Calu3 (cell line): ENCODE measurements at places on chromosomes 7 and 10. TPM values are rescaled to one million over a fixed set of nuclear protein-coding genes. Genes with fewer than 3 reads are reported as not detected.

GRCh38 chr10:22560096-22560912 is 154.1 kb downstream of the PIP4K2A start:
- DNase-seq, result no peak

GRCh38 chr10:78222096-78222790 is 188.6 kb downstream of the RPS24 start:
- DNase-seq, result no peak

- DNase-seq, result no peak
Measured at GRCh38 chr10:61475449-61475873, 22.3 kb upstream of the TMEM26 start.

- DNase-seq, result no peak
Measured at GRCh38 chr7:28629216-28629842, 217.0 kb downstream of the CREB5 start.

GRCh38 chr7:48876087-48876486 is 48.3 kb upstream of the CDC14C start:
- no peak for DNase-seq

DNA sequence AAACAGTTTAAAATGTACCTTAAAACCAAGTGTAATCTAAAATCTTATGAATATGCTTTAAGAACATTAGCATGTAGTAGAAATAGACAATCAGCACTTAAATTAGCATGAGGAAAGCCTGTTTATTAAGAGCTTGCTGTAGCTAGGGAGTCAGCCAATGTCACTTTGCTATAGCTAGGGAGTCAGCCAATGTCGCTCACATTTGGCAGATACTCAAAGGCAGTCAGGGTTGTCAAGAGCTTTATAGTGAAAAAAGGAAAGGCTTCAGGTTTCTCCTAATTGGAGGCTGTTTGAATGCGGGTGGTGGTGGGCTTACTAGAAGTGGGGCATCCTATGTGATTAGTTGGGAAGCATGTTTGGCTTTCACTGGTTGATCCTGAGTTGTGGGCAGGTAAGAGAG is 226.2 kb upstream of the DGKB start:
- DNase-seq, result no peak

DNA sequence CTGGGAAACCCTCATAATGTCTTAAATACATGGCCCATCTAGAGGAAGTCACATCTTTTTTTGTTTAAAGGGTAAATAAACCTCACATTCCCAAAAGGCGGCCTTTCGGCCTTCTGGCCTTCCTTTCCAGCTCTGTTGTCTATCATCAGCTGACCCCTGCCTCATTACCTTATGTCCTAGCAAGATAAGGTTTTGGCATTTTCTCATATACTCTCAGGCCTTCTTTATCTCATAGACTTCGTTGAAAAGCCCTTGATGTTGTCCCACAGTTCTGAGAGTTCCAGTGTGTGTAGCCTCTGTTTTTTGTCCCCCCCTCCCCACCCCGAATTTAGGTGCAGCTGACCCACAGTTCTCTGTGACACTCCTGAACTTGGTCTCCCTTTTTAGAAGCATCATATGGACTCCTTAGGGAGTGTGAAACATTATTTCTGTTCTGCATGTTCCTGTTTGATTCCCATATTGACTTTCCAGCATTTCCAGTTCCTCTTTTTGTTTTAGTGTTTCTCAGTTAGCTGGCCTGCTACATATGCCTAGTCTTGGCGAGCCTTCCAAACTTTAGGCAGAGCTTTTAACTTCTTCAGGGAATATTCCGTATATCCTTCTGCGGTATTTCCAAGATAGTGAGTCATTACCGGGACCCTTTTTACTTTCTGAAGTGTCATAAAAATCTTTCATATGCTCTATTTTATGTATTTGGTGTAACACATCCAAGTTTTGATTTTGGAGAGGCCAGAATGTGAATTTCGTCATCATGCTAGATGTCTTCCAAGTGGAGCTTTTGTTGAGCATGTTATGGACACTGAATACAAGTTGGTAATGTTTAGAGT is 138.5 kb downstream of the LRRC4 start:
- DNase-seq, result no peak

- no peak for DNase-seq
Measured at GRCh38 chr10:86082556-86082955, 284.0 kb downstream of the GRID1 start.

DNA sequence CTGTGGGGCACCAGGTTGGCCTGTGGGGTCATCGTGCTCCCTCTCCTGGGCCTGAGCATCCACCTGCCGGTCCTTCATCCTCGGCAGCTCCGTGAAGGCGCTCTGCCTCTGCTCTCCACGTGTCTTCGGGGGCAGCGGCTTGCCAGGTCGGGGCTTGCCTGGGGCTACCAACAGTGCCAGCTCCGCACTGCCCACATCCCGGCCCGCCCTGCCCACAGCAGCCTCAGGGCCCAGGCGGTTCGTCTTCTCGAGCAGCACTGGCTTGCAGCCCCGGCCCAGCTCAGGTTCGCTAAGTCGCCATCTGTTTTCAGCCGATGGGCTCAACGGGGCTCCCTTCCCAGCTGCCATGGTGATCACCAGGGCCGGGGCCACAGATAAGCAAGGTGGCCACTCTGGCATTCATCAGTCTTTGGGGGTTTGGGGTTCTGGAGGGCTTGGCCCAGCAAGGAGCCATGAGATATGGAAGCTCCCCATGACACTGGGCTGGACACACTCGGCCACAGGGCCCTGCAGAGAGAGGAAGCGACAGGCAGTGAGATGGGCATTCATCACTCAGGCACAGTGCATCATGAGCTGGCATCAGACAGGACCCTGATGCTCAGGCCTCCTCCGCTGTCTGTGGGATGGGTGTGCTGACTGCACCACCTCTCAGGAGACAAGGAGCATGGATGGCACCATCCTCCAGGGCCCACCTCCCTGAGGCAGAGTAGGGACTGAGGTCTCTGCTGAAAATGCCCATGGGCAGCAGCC is 15.5 kb downstream of the ZNF488 start:
- no peak for DNase-seq

GRCh38 chr7:16759840-16760239 is 6.3 kb downstream of the TSPAN13 start:
- DNase-seq, result no peak

DNA sequence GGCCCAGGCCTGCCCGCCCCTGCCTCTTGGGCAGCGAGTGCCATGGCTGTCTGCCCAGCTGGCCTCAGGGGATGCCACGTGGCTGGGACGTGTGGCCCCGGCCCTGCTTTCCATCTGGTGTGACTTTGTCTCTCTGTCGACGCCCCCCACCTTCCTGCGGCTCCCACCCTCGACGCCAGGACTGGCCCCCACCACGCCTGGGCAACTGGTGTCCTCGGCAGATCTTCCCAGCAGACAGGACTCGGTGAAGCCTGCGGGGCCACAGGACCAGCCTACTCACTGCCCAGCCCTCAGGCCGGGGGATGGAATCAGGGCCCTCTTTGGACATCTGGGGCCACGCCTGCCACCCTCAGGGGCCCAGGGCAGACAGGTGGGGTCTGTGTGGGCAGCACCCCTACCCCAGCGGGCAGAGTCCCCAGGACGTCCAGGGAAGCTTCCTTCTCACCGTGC is 55.1 kb downstream of the UNCX start:
- DNase-seq, result no peak

GRCh38 chr10:129096065-129096984 is 370.7 kb upstream of the MGMT start:
- no peak for DNase-seq

GRCh38 chr7:131190146-131190545 is 137.5 kb upstream of the MKLN1 start:
- no peak for DNase-seq

- peak; percentile 23 for DNase-seq
Measured at GRCh38 chr7:102872460-102872859, 40.3 kb upstream of the LRRC17 start.

GRCh38 chr10:3548702-3549101 is 236.3 kb downstream of the KLF6 start:
- DNase-seq, result no peak

DNA sequence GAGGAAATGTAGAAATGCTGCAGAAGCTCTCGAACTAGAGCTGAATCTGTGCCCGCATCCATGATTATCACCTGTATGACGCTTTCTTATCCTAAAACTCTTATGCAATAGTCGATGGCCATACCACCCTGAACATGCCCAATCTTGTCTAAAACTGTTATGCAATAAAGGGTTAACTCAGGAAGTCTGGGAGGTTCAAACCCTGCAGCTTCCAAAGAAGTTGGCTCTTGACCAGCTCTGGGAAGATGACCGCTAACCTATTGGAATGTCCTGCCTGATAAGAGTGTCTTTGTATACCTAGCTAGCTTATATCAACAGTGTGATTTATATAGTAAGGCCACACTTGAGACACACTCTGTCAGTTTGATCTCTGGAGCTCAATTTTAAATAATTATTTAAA is 3.4 kb upstream of the C10orf88 start:
- DNase-seq, result no peak

- DNase-seq, result no peak
Measured at GRCh38 chr10:122172361-122173008, 98.6 kb upstream of the BTBD16 start.

DNA sequence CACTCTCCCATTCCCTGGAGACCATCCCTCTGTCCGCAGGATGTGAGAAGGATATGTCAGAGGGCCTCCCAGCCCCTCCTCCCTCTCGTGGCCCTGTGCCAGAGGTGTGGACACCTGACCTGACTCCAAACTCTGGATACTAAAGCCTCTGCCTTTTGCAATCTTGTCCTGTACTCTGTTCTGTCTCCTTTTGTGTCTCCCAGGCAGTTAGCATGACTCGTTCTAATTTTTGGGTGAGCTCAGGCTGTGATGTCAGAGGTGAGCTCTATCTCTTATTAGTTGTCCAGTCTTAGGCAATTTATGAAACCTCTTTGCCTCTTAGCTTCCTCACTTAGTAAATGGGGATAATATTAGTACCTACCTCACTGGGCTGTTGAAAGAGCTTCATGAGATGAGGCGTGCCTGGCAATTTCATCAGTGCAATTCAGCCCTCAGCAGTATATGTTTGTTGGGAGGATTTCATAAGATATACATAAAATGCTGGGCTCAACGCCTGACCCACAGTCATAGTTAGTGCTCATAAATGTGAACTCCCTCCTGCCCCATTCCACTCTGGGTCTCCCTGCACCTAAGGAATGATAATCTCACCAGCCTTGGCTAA is 10.9 kb downstream of the MARVELD1 start:
- DNase-seq, result no peak

DNA sequence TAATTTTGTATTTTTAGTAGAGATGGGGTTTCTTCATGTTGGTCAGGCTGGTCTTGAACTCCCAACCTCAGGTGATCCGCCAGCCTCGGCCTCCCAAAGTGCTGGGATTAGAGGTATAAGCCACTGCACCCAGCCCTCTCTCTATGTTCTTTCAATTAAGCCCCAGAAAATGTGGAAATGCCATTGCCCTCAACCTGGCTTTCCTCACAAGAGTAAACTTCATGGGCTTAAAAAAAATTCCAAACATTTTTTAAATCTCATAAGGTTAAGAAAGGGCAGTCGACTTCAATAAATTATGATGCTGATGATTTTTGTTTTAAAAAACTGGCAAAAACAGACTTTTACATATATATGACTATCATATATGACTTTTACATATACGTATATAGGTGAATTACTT is 107.6 kb downstream of the TES start:
- no peak for DNase-seq

DNA sequence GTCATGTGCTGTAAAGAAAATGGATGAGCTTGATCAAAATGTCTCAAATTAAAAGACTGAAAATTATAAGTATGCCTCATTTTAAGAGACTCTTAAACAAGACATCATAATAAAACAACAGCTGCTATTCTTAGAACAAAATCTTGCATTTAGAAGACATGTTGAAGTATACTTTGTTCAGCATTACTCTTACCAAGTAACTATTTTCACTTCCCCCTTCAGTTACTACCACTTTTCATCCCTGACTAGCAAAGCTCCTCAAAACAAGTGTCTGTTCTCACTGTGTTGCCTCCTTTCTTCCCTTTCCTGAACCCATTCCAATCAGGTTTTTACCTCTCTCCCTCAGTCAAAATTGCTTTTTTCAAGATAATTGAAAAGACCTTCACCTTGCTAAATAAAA is 31.6 kb downstream of the ELAPOR2 start:
- no peak for DNase-seq

DNA sequence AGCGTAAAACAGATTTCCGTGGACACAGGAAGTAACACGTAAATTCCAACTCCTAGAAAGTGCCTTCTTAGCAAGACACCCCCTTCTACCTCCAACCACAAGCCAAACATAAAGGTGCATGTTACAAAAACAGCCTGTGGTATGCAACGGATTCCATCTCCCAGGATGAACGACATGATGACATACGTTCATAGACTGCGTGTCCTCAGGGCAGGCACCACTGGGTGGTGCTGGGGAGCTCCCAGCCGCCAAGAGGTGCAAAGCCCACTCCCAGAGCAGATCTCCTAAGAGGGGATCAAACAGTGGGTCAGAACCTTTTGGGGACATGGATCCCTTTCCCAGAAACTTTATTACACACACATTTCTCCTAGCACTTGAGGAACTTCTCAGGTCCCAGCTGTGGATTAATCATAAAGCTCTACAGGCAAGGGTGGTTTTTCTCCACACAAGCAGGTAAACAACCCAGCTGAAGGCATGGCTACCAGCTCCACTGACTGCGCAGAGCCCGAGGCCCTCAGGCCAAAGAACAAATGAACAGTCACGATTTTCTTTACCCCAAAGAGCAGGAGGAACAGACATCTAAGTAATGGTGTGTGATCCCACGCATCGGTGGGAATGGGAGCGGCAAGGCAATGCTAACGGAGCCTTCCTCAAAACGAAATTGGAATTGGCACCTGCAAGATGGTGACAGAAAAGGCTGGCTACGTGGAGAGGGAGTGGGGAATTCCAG is 13.8 kb downstream of the PSAP start:
- no peak for DNase-seq

DNA sequence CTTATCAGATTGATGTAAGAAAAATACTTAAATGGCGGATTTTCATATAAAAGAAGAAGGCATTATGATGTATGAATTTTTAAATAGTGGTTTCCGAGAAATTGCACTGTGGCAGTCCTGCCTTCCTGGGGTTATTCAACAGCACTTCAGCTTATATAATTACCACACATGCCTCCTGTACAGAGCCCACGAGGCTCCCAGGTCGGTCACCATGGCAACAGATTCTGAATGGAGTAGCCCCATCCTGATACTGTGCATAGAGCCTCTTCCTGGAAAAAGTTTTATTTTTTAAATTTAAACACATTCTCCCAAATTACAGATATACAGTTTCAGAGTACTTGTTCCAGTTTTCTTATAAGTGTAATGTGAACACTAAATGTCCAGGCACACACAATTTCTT is 15.9 kb upstream of the ASB4 start:
- no peak for DNase-seq

- no peak for DNase-seq
Measured at GRCh38 chr7:20403331-20403730, 72.6 kb downstream of the ITGB8 start.

COL13A1 gene
- total RNA-seq, result 0.24 TPM in 1 of 2 replicates, not detected in the other

ADAMTS14 gene
- 0.12 and 0.14 TPM in 2 replicates for total RNA-seq

SRRT gene
- total RNA-seq, result 151 and 157 TPM in 2 replicates

NODAL gene
- total RNA-seq, result not detected in 2 replicates

MRC1 gene
- 0.09 TPM in 1 of 2 replicates, not detected in the other for total RNA-seq

HHEX gene
- 91.5 and 97.7 TPM in 2 replicates for total RNA-seq

LBX1 gene
- total RNA-seq, result not detected in 2 replicates

ASZ1 gene
- not detected in 2 replicates for total RNA-seq

ZWINT gene
- 111 and 112 TPM in 2 replicates for total RNA-seq

GSTK1 gene
- total RNA-seq, result 109 and 116 TPM in 2 replicates
